ENCODE measurements at places on chromosomes 6 and 20.

- no peak for DNase-seq
Measured at GRCh38 chr20:50323209-50323608, 132.6 kb downstream of the CEBPB start.

DNA sequence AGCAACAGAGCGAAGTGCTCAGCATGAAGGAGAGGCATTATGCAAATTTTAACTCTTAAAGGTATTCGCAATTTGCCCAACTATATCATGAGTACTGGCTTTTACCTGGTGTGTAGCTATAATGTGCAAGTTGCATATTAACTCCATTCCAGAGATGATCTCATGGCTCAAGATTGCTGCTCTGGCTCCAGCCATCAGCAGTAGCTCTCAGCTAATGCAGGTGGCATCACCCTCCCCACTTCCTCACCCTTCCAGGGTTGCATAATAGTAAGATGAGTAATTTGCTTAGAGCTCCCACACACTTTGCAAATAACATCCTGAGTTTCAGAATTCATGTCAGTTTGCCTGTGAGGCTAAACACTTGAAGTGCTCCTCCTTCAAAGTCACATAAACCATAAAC is 15.9 kb upstream of the PCSK2 start:
- DNase-seq: no peak

GRCh38 chr6:144156991-144157390 is 6.7 kb downstream of the STX11 start:
- DNase-seq: no peak

GRCh38 chr6:146642921-146643320 is 44.1 kb downstream of the ADGB start:
- no peak for DNase-seq

GRCh38 chr6:107866606-107867301 is 42.6 kb upstream of the SCML4 start:
- DNase-seq: peak; percentile 5

DNA sequence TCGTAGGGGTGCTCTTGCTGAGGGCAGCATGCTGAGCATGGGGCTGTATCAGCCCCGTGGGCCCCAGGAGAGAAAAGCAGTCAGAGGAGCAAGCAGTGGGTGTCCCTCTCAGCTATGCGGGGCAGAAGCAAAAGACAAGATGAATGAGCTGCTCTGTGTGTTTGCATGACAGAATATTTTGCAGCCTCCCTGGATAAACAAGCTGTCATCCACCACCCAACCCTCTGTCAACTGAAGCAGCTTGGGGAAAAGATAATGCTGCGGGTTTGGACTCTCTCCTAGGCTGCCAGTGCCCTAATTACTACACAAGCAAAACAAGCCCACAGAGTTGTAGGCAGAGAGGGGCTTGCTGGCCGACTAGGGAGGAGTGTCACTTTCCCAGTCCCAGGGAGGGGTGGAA is 82.3 kb upstream of the PTPRT start:
- DNase-seq: no peak

DNA sequence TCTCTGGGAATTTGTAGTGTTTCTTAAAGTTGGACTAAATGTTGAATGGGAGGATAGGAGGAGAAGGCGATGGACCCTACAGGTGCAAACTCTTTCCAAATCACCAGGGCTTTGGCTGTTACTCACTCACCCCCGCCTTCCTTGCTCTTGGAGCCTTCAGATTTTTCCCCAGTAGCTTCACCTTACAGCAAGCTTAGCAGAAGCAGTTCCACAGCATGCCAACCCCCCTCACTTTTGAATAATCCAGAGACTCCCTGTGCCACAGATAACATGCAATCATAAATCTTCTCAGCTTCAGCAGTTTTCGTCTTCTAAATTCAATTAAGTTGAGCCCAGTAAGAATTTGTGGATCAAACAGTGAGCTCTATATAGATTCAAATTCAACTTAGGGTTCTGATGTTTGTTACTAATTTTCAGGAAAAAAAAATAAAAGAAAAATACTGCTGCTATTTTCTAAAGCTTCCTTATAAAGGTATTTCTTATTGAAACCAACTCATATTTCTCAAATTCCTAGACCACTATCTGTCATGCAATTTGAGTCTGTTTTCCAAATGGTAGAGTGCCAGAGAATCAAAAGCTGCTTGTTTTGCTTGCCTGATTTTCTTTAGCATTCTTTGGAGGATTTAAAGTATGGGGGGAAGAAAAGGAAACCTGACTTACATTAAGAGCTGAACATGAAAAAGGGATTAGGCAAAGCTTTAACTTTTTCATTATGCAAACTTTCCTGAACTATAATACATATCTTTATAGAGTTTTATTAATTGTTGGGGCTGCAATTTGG is 166.4 kb downstream of the EYA4 start:
- DNase-seq: no peak

DNA sequence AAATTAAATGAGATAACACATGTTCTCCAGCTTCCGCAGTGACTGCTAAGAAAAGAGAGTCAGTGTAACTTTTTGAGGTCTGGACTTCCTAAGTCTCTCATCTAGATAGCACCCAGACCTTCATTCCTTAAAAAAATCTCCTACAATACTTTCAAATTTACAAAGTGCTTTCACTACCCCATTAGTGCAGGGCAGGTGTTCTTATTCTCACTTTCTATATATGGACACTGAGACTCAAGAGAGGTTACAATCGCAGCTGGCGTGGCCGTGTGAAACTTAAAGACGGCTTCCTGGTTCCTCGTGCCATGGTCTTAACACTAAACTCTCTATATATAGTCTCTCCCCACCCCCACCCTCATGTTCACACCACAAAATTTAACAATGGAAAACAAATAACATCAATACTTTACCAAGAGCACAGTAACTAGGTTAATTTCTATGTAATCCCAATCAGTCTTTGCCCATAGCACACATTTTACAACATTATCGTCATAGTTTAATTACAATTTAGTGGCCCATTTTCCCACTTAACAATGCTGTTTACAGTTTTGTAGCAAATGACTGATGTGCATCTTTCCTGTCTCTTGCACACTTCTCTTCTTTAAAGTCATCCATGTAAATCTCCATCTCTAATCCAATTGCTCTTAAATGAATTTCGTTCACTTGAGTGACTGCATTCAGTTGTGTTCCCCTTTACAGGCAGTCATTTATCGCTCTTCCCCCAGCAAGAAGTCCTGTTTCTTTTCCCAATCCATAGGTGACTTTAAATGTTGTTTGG is 78.8 kb upstream of the ARID1B start:
- no peak for DNase-seq

DNA sequence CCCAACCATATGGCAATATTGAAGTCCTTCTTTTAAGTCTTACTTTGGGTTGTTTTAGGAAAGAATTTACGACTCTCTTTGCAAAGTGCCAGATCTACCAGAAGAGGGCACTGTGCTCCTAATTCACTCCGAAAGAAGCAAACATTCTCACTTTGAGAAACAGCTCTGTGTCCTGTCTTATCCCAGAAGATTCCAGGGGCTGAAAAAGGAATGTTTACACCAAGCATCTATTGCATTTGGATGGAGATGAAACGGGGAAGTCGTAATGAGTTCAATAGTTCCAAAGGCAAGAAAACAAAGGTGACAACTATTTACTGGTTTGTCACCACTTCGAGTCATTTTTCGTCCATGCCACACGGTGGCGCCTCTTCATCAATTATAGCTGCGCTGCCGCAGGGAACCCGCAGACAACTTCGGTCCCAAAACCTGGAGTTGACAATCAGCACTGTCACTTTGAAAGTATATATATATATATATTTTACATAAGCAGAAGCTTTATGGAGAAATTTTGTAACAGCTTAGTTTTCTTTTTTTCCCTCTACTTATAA is 121.6 kb downstream of the MOXD1 start:
- peak; percentile 50 for DNase-seq

GRCh38 chr20:16488086-16488485 is 85.2 kb downstream of the KIF16B start:
- DNase-seq: peak; percentile 89

DNA sequence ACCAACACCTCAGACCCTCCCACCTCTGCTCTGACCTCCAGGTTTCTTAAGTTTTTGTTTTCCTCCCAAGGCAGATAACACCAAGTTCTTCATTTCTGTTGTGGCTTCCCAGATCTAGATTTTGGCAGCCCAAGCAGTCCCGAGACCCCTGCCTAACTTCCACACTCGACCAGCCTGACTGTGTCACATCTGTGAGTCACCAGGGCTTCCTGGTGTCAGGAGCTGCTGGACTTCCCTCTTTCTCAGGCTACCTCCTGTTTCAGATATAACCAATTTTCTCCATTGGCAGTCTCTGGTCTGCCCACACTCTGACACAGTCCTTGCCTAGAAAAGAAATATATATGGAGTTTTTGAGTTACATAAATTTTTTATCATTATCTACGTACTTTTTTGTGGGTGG is 46.1 kb upstream of the CCN6 start:
- no peak for DNase-seq

DNA sequence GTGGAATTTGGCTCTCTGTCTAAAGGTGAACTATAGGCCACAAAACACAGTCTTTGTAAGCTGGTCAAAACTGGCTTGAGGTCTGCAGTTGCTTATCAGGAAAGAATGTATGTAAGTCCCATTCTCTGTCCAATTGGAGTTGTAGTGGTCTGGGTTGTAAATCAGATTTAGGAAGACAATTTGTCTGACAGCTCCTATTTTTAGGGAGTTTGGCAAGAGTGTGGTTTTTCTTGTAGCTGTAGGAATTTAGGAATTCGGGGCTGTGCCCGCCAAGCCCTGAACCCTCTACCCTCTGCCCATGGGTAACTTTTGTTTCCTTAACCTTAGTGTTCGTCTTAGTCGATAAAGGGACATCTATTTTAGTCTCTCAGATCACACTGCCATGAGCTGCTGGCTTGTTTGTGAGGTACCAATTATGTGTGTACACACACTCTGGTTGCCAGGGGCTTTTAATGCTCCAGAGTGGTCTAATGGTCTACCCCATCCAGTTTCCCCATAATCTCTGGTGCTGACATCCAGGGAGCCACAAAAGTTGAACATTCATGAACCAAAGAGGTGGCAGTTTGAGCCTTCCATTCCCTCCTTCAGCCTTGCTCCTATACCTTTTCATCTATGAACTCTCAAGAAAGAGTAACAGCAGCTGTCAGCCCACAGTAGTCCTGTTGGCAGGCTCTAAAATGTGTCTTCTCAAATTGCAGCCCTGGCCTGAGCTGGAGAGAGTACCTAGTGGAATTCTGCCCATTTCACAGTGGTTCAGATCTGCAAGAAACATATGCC is 93.0 kb downstream of the ANKRD6 start:
- DNase-seq: no peak

- DNase-seq: no peak
Measured at GRCh38 chr6:149095842-149096241, 221.7 kb upstream of the TAB2 start.

- no peak for DNase-seq
Measured at GRCh38 chr6:155274106-155274505, 10.3 kb downstream of the CLDN20 start.

DNA sequence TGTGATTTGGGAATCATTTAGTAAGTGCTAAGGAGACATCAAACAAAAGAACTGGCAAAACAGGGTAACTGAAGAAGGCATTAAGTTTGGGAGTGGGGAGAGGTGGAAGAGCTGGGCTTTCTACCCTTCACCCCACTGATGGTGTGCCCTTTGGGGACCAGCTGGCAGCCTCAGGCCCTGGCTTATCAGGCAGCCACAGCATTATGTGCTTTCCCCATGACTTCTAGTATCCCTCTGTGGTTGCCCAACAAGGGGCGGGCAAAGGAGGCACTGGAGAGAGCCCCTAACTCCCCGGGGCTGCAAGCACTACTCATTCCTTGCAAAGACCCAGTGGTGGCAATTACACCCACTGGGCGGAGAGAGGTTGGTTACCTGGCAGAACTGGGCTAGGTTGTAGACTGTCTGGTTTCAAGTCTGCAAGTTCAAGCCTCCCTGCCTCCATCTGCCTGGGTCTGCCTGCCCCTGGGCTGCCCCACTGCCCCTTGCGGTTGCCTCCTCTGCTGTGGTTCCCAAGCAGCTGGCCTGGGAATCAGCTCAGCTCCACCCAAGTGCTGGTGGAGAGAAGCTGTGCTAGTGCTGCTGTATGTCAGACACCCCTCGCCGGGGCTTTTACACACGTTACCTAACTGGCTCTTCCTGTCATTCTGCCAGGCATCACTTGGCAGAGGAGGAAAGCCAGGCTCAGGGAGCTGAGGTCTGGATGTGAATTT is 29.9 kb downstream of the KCNK5 start:
- no peak for DNase-seq

DNA sequence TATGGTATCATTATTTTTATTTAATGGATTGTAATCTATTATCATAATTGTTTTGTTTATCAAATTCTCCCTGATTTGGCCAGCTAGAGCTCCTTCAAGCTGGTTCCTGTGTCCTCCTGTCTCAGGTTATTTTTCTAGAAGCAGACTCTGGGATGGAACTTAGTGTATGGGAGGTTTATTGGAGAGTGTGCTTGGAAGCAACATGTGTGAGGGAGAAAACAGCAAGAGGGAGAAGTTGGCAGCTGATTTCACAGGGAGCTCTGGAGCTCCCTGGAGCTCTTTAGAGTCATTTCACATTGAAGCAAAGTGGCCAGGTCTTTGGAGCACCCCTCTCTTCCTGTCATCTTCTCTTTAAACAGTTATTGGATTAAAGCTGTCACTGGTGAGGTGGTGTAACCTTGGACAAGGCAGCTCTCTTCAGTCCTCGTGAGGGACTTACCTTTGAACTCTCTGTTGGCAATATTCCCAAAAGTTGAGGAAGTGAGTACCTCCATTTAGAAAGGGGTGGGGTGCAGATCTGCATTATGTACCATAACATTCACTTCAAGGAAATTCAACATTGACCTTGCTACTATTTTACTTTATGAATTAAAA is 103.6 kb downstream of the PHF3 start:
- no peak for DNase-seq

- DNase-seq: no peak
Measured at GRCh38 chr20:41247523-41248367, 69.8 kb downstream of the ZHX3 start.

- DNase-seq: no peak
Measured at GRCh38 chr6:108750801-108751200, 97.4 kb upstream of the ARMC2 start.

GRCh38 chr20:57389695-57390603 is 1.2 kb upstream of the RBM38 start:
- no peak for DNase-seq

GRCh38 chr6:3208098-3208774 is 19.2 kb downstream of the TUBB2B start:
- no peak for DNase-seq

GRCh38 chr20:58472273-58473018 is 42.8 kb downstream of the APCDD1L start:
- DNase-seq: no peak

- DNase-seq: no peak
Measured at GRCh38 chr6:138431256-138432062, 27.4 kb downstream of the HEBP2 start.

- DNase-seq: no peak
Measured at GRCh38 chr6:148530976-148531375, 188.3 kb downstream of the SASH1 start.

GRCh38 chr20:47377122-47377722 is 20.7 kb upstream of the ZMYND8 start:
- DNase-seq: no peak
